ENCODE measurements at places on chromosomes 1 and 21.

GRCh38 chr1:114178936-114179335, 25.3 kb upstream of the SYT6 start:
- DNase-seq, result no peak

- no peak for DNase-seq
Observed at GRCh38 chr21:34302521-34302920, 61.3 kb upstream of the KCNE2 start.

DNA sequence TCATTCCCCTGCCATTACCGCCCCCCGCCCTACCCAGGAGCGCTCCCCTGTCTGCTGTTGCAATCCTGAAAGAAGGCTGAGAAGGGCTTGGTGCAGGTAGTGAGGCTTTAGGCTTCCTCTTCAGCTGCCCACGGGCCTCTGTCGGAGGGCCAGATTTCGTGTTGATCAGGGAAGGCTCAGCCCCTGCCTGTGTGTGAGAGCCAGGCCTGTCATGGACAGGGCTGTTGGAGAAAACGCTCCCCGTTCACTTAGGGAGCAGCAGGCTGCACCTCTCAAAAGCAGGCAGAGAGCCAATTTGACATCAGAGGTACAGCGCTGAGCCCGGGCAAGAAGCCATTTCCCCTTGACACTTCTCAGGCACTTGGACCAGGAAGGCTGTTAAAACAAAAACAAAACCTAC, 19.0 kb downstream of the TEX35 start:
- DNase-seq, result no peak

DNA sequence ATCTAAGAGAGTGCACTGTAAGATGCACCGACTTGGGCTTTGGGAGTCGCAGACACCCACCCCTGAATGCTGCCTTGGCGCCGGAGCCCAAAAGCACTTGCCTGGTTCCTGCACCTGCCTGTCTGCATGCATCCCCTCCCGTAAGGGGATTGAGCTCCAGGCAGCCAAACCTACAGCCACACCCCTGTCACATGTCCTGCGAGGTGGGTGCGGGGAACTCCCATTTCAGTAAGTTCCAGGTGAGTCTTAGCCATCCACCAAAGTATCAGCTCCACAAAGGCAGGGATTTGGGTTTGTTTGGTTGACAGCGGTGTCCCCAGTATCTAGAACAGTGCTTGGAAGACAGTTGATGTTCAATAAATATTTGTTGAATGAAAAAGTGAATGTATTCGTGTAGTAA, 31.5 kb upstream of the MAP10 start:
- DNase-seq, result no peak

GRCh38 chr1:14567056-14567455, 31.4 kb upstream of the KAZN start:
- no peak for DNase-seq

- no peak for DNase-seq
Observed at GRCh38 chr1:236063919-236064673, 794 bp downstream of the NID1 start.

GRCh38 chr1:47682198-47682597, 244.4 kb downstream of the FOXD2 start:
- DNase-seq, result no peak
